ENCODE measurements at places on chromosomes 1 and 21.

DNA sequence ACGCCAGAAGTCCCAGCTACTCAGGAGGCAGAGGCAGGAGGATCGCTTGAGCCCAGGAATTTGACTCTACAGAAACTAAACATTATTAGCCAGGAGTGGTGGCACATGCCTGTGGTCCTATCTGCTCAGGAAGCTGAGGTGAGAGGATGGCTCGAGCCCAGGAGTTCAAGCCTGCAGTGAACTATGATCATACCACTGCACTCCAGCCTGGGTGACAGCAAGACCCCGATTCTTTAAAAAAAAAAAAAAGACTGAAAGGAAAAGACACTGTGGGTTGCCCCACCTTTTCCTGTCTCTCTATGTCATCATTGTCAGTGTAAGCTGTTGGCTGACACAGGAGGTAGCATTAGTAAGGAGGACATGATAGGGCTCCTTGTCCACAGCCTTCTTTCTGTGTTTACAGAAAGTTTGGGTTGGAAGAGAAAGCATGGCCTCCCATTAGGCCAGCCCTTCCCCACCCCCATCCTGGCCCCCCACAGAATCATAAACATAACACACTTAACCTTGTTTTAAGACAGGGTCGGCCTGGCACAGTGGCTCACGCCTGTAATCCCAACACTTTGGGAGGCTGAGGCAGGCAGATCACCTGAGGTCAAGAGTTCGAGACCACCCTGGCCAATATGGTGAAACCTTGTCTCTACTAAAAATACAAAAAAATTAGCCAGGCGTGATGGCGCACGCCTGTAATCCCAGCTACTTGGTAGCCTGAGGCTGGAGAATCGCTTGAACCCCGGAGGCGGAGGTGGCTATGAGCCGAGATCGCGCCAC, 20.6 kb upstream of the RCAN3 start:
- DNase-seq = no peak

GRCh38 chr1:167671727-167672511, 41.9 kb downstream of the RCSD1 start:
- DNase-seq = no peak

DNA sequence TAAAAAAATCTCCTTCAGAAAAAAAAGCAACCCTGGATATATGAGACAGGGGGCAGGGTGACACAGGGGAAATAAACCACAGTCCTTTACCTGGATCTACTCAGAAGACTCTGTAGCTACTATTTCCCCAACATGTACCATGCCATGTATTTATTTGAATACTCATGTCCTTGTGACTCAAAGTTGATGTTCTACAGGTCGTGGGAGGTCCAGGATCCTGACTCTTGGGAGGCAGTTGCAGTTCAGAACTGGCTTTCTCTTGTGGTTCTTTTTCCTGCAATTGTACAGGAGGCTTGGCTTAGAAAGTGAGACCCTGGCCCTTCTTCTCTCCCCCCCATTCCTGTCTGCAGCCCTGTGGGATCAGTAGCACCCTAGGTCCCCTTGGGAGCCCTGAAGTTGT, 5.8 kb upstream of the IL24 start:
- DNase-seq = peak; percentile 53

- DNase-seq = no peak
These were observed 78.3 kb downstream of the UCHL5 start for GRCh38 chr1:192980856-192981255.

GRCh38 chr1:177067752-177068410, 96.6 kb downstream of the ASTN1 start:
- no peak for DNase-seq

DNA sequence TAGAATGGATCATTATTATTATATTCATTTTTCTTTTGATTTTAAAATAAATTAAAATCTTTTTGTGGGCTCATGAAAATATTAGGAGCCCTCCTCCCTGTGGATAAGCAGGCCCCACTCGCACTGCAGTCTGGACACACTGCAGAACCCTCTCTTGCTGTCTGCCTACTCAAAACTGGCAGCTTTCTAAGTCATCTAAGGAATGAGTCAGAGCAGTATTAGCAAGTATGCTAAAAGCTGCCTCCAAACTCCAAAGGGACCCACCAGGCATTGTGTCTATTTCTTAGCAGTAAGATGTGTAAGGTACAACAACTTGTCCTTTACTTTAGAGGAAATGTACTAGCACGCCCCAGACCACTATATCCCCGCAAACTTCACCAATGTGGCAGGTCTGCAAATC, 108.8 kb downstream of the SYF2 start:
- no peak for DNase-seq

GRCh38 chr1:154429118-154429517, 24.0 kb downstream of the IL6R start:
- DNase-seq = no peak

All from cardiac muscle cell (in vitro differentiated cells and primary cell).